ENCODE measurements at places on chromosomes 7 and 10.

DNA sequence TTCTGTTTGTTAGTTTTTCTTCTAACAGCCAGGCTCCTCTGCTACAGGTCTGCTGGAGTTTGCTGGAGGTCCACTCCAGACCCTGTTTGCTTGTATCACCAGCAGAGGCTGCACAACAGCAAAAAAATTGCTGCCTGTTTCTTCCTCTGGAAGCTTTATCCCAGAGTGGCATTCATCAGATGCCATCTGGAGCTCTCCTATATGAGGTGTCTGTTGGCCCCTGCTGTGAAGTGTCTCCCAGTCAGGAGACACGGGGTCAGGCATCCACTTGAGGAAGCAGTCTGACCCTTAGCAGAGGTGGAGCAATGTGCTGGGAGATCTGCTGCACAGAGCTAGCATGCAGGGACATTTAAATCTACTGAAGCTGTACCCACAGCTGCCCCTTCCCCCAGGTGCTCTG, 26.7 kb upstream of the CROT start:
- no peak for DNase-seq

DNA sequence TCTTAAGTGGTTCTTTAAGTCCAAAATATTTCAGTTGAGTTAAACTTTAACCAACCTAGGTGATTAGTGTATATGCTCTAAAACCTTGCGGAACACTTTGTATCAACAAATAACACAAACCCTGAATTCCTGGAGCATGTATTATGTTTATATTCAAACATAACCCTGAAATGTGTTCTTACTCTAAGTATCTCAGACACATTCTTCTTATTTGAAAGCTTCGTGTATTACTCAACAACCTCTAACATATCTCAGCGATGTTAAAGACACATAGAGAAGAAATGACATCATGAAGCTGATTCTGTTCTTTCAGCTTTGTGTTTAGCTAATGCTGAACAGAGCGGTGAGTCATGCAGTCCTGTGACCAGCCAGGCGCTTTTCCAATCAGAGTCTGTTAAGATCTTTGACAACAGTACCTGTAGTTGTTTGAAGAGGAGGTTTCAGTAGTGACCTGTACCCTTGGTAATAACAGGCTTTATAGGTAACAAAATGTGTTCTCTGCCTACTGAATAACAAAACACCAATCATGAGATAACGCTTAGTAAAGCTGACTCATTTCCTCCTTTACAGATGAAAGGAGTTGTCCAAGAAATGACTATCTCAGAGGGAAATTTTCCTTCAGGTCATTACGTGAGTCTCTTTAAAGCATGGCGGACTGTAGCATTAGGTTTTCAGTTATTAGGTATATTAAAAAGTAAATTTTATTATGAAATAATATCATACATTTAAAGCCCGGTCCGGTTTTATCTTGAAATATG, 67.3 kb upstream of the KLF6 start:
- no peak for DNase-seq

- no peak for DNase-seq
Measured at GRCh38 chr7:5777932-5778331, 3.5 kb downstream of the RNF216 start.

GRCh38 chr10:3886191-3886590, 101.2 kb upstream of the KLF6 start:
- no peak for DNase-seq

- DNase-seq: no peak
Measured at GRCh38 chr7:937856-938484, 16.5 kb downstream of the ADAP1 start.

DNA sequence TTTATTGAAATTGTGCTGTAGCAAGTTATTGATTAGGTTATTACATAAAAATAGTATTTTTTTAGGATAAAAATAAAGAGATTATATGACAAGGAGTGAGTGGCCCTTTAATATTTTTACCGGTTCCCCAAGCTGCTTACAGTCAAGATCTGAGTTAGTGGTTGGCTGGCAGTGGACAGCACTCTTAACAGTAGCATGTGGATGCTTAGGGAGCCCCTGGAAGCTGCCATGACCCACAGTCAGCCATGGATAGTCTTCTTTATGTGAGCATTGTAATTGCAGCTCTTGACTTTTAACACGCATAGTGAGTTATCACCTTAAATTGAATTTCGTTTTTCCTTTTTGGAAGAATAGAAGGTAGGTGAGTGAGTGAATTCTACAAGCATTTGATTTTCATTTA, 22.1 kb downstream of the RAB18 start:
- no peak for DNase-seq

DNA sequence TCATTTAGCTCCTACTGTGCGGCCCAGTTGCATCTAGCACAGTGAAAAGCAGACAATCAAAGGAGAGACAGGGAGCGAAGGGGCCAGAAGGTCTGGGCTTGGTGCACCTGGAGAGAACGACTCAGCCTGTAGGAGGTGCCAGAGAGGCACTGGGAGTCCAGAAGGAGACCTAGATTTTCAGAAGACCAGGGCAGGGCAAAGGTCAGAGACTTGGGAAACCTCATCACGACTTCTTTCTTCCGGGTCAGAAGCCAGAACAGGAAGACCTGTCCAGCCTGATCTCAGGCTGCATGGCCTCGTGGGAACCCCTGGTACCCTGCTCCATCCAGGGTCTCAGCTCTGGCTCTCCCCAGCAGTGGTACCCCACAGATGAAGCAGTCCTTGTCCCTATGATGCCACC, 5.2 kb downstream of the AGAP3 start:
- no peak for DNase-seq

DNA sequence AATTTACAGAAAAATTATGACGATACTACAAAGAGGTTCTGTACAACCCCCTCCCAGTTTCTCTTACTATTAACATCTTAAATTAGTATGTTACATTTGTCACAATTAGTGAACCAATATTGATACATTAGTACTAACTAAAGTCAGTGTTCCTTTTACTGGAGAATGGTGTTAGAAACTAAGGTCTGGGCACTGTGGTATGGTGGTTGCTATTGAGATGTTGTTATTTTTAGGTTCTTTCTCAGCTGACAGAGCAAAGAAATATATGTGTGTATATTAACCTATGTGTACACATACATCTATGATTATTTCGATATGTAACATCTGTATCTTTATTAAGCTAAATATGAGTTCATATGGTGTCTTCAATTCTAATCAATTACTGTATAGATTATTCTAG, 11.7 kb upstream of the CFTR start:
- no peak for DNase-seq

- no peak for DNase-seq
Measured at GRCh38 chr10:8874268-8874667, 819.8 kb downstream of the GATA3 start.

GRCh38 chr7:90594751-90595317, 1.3 kb upstream of the CDK14 start:
- DNase-seq: no peak

DNA sequence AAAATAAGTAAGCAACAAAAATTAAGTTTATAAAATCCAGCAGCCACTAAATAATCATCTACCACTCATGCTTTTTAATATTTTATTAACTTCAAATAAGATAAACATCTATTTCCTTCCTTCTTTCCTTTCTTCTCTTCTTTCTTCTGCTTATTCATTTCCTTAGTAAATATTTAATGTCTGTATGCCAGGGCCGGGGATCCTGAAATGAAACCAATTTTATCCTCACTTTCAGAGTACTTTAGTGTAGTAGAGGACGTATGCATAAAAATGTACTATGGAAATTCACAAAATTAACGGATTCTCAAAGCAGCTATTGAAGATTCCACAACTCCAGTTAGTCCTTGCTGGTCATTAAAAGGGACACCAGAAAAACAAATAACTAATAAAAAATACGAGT, 224.7 kb downstream of the VTI1A start:
- no peak for DNase-seq

DNA sequence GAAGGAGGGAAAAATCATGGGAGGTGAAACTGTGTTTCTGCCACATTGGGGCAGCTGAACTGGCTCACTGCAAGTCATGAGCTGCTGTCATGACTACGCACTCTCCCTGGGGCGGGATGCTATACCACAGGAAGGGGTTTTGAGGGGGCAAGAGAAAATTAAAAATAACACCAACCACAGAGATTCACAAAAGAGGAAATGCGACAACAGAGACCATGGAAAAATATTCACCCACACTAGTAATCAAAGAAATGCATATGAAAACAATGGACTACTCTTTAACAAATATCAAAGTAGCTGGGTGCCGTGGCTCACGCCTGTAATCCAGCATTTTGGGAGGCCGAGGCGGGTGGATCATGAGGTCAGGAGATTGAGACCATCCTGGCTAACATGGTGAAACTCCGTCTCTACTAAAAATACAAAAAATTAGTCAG, 65.2 kb upstream of the TM9SF3 start:
- DNase-seq: no peak

DNA sequence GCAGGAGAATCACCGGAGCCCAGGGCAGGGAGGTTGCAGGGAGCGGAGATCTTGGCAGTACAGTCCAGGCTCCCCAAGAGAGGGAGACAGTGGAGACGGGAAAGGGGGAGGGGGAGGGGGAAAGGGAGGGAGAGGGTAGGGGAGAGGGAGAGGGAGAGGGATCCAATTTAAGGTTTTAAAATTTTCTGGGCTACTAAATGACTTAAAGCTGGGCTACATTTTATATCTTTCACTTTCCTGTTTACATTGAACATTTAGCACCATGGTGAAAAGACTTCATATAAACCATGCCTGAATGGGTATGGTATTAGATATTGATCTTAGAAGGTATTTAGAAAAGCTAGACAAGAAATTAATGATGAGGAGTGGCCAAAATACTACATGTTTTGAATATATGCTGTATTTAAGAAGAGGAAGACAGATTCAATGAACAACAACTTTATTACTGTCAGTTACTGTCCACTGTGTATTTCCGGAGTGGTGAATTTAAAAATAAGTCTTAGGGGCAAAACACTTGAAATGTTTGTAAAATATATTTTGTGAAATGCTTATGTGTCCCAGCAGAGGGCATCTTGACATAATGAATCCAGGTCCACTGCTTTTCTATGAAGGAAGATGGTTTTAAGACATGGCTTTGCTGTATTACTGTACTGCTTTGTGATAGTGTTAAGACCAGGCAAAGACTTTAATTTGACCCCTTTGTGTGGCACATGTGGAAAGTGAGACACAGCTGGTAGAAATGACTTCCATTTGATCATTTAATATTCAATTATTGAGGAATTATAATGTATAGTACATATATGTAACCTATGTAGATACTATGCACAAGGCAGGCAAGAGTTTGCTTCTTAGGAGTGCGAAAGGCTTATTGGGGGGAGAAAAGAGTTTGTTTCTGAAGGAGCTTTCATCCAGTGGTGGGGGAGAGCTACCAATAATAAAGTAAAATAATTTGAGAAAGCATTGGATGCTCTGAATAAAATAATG, 52.8 kb downstream of the NRF1 start:
- DNase-seq: no peak

- no peak for DNase-seq
Measured at GRCh38 chr7:21364801-21365271, 63.0 kb upstream of the SP4 start.

GRCh38 chr7:24668927-24669635, 88.2 kb downstream of the GSDME start:
- DNase-seq: no peak

GRCh38 chr7:94389381-94389780, 5.3 kb upstream of the COL1A2 start:
- DNase-seq: no peak

DNA sequence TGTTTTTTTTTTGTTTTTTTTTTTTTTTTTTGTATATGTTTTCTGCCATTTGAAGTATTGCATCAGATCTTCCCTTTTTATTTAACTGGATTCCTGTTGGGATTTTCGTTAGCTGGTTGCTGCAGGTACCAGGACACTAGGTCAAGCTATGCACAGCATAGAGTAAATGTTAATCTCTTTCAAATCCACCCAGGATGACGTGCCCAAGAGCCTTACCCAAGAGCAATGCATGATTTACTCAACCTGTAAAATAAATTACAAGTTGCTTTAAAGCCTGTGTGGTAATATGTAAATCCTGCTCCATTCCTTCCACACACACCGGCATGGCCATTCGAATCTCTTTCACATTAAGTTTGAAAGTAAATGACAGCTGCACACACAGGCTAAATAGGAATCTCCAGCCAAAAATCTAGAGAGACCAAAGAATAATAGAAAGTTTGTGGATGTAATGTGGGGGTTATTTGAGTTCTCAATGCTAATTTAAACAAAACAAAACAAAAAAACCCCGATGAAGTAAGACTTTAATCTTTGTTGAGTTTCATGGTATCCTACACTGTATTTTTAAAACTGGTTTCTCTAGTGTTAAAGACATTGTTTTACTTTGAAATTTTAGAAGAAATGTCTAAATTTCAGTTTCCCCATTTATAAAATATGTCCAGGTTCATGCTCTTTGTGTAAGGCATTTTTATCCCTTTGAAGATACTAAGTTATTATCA, 167.9 kb downstream of the FRMD4A start:
- DNase-seq: no peak

DNA sequence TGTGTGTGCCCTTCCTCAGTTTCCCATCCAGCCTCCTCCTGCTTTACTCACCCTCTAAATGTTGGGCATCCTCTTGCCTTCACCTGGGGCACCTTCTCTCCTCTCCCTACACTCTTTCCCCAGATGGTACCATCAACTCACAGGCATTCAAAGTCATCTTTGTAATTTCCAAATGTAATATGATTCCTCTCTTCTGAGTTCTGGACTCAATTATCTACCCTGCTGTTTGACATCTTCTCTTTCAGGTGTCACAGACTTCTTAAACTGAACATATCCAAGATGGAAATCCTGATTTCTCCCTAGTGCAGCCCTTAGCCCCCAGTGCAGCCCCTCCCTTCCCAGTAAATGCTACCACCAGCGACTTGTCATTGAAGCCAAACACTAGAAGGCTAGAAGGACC, 422.8 kb downstream of the KCNMA1 start:
- DNase-seq: no peak

DNA sequence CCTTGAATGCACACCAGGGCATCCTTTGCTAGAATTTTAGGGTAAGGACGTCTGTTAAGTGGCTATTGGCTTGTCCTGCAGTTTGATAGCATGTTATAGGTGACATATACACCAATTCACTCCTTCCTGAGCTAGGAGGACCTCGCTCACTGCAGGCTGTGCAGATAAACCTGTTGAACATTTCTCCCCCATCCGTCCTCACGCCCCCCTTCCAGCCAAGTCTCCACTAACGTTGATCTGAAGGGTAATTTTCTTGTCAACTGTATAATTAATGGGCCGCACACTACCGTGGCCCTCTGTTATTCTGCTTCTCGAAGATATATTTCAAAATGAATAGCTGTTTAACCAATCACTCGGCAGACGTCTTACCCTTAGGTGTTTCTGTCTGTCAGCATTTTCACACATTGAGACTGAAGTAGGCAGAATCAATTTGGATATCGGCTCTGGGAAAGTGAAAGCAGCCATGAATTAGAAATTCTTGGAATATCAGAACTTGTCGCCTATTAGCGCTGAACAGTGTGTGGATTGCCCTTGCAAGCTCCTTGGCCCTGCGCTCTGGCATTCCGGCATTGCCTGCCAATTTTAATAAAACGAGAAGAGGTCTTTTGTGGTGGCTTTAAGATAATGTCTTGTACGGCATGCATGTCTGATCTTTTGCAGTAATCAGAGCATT, 905.3 kb downstream of the TYW1 start:
- DNase-seq: no peak

Data from stimulated activated CD4-positive, alpha-beta T cell treated with anti-CD3 and anti-CD28 coated beads, Interleukin-1b, Interleukin-23, amount 100 ng/mL, for 24 hours (primary cell).